ENCODE measurements at places on chromosomes 4 and X. TPM values are rescaled to one million over a fixed set of nuclear protein-coding genes. Genes with fewer than 3 reads are reported as not detected.
A peak's percentile ranks its signal among the peaks of the same experiment; 100 is the strongest.

Gene RWDD4
- 19.6 TPM for total RNA-seq

Gene SPANXB1
- not detected for total RNA-seq

Gene EPGN
- 1.1 TPM for total RNA-seq

DNA sequence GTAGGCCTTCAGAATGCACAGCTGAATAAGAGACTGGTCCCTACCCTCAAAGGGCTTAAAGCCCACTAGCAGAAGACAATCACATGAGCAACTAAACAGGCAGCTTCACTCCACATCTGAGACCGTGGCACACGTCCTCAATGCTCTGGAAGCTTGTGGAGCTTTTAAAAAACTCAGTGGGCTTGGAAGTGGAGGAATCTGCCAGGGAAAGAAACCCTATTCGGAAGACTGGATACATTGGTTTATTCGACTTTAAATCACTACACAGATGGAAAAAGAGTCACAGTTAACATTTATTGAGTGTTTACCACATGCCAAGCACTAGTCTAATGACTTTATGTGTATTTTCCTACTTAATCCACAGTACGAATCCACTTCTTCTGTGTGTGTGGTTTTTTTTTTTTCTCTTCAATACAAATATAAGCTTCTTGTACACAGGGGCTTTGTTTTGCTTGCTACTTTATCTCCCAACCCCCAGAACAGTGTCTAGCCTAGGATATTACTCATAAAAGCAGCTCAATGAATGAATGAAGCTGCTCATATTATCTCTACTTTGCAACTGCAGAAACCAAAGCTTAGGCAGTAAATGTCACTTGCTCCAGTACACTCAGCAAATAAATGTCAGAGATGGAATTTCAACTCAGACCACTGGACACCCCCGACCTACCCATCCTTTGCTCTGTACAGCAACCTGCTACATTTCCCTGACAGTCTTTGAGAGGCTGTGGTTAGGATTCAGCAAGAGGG lies 137.7 kb downstream of the LDB2 start:
- H3K27me3 ChIP-seq: no peaks in the 10 kb centered on the region
- no peak overlapping the region for H3K4me3 ChIP-seq
- H3K36me3 ChIP-seq: no peaks in the 10 kb centered on the region
- H3K27ac ChIP-seq: no peak overlapping the region
- DNase-seq: no peak

- peaks cover 11% of the 10 kb centered on the region for H3K36me3 ChIP-seq
- peaks cover 5% of the 10 kb centered on the region for H3K4me1 ChIP-seq
- no peaks in the 10 kb centered on the region for H3K27me3 ChIP-seq
- no peak for DNase-seq
Measured at GRCh38 chr4:80005863-80006262, 67.2 kb downstream of the ANTXR2 start.

DNA sequence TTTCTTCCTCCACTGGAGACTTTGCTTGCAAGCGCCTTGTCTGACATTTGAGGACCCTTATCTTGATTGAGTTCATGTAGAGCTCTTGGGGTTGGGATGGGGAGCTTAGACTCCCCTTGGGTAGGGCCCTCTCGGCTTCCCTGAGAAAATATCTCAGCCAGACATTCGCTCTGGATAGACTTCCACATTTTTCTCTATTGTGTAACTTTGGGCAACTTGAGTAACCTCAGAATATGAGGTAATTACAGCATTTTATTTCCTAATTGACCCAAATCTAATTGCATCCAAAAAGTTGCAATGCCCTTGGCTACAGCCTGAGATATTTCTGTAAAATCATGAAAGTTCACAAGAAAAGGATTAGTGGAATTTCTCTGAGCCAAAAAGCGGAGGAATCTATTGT lies 102.8 kb upstream of the MXRA5 start:
- H3K4me1 ChIP-seq: peaks cover 18% of the 10 kb centered on the region
- no peak overlapping the region for H3K4me3 ChIP-seq
- no peak overlapping the region for H3K27ac ChIP-seq
- no peaks in the 10 kb centered on the region for H3K27me3 ChIP-seq
- no peak for DNase-seq

DNA sequence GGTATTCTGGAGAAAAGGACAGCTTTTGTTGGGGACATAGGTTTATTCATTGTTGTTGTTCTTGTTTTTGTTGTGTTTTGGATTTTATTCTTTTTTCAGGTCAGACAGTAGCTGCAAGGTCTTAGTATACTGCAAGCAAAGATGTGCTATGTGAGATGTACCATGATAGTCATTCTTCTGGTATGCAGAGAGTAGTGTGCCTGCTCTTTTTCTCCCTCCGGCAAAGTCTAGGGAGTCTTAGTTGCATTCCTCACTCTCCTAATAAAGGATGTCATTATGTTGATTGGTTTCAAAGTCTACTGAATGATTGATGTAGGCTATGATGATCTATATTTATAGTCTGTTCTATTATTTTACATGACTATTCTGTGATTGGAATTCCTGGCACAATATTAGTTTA lies 119.9 kb upstream of the POF1B start:
- H3K4me3 ChIP-seq: no peak overlapping the region
- H3K27me3 ChIP-seq: no peaks in the 10 kb centered on the region
- no peak overlapping the region for H3K27ac ChIP-seq

GRCh38 chrX:55030271-55031205 lies at the start of gene ALAS2:
Gene ALAS2, minus strand, starts transcription at chrX:55030977. Its CDS starts 4,977 bp downstream, at chrX:55026000.
- H3K27ac ChIP-seq: no peak within 1 kb of the TSS
- no peak within 1 kb of the TSS for H3K4me3 ChIP-seq
- H3K36me3 ChIP-seq: no peaks in the 10 kb centered on the region
- no peaks in the 10 kb centered on the region for H3K27me3 ChIP-seq

GRCh38 chrX:153885968-153886903 lies at the start of gene L1CAM:
Gene L1CAM, minus strand, starts transcription at chrX:153886173. Its CDS starts 10,337 bp downstream, at chrX:153875836.
- H3K4me1 ChIP-seq: no peaks in the 10 kb centered on the region
- no peak within 1 kb of the TSS for H3K27ac ChIP-seq
- DNase-seq: peak; percentile 82
- peaks cover 5% of the 10 kb centered on the region for H3K27me3 ChIP-seq

GRCh38 chr4:16496501-16496900 lies 270.2 kb upstream of the TAPT1 start:
- H3K27me3 ChIP-seq: peaks cover 3% of the 10 kb centered on the region
- no peak overlapping the region for H3K4me3 ChIP-seq
- H3K27ac ChIP-seq: no peak overlapping the region
- no peaks in the 10 kb centered on the region for H3K36me3 ChIP-seq
- H3K4me1 ChIP-seq: no peaks in the 10 kb centered on the region

DNA sequence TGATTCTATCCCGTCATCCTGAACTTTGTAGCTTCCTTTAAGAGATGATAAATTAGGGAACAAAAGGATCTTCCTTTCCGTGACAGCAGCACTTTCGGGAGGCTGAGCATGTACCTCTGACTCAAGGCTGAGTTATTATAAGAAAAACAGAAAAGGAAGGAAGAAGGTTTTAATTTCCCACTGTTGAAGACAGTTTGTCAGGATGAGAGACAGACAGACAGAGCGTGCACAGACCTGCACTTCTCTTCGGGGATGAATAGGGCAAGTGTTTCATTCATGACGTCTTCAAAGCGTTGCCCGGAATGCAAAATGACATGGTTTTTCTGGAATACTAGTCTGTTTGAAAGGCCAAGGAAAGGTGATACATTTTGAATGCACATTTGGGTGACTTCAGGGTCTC lies 405.3 kb upstream of the FAT1 start:
- H3K36me3 ChIP-seq: no peaks in the 10 kb centered on the region
- H3K4me1 ChIP-seq: peaks cover 41% of the 10 kb centered on the region
- no peaks in the 10 kb centered on the region for H3K27me3 ChIP-seq
- no peak for DNase-seq
- peak overlapping the region; percentile 69 for H3K27ac ChIP-seq

DNA sequence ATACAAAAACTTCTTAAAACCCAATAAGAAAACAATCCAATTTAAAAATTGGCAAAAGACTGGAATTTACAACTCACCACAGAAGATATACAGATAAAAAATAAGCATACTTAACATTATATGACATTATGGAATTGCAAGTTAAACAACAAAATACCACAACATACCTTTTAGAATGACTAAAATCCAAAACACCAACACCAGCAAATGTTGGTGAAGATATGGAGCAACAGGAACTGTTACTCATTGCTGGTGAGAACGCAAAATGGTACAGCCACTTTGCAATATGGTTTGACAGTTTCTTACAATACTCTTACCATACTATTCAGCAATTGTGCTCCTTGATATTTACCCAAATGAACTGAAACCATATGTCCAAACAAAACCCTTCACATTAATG lies 112.4 kb downstream of the ADGRL3 start:
- no peak for DNase-seq
- no peak overlapping the region for H3K4me3 ChIP-seq
- H3K36me3 ChIP-seq: no peaks in the 10 kb centered on the region
- peaks cover 12% of the 10 kb centered on the region for H3K4me1 ChIP-seq
- H3K27me3 ChIP-seq: no peaks in the 10 kb centered on the region

DNA sequence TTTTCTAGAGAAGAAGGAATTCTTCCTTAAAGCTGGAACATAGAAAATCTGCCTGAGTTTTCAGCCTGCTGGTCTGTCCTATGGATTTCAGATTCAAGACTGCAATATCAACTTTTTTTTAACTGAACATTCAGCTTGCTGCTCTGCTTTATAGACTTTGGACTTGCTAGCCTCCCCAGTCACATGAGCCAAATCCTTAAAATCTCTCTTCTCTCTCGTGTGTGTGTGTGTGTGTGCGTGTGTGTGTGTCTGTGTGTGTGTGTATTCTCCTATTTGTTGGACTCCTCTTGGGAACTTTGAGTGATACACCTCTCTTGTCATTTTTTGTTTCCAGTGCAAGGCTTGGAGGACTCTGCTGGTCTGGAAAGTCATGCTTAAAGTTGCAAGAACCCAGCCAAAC lies 6.8 kb upstream of the TBC1D19 start:
- H3K4me1 ChIP-seq: peaks cover 36% of the 10 kb centered on the region
- H3K27me3 ChIP-seq: no peaks in the 10 kb centered on the region
- no peaks in the 10 kb centered on the region for H3K36me3 ChIP-seq
